ENCODE measurements at places on chromosomes 12 and 14.

GRCh38 chr12:49050507-49051372 lies 9.9 kb downstream of the KMT2D start:
- no peak for DNase-seq
- no peaks in the 10 kb centered on the region for H3K27me3 ChIP-seq
- H3K4me1 ChIP-seq: peaks cover 3% of the 10 kb centered on the region
- no peaks in the 10 kb centered on the region for H3K36me3 ChIP-seq
- no peak overlapping the region for H3K4me3 ChIP-seq

GRCh38 chr14:35965400-35965799 lies 139.3 kb downstream of the BRMS1L start:
- no peaks in the 10 kb centered on the region for H3K27me3 ChIP-seq
- no peaks in the 10 kb centered on the region for H3K36me3 ChIP-seq
- H3K4me3 ChIP-seq: no peak overlapping the region

- H3K36me3 ChIP-seq: no peaks in the 10 kb centered on the region
- no peak overlapping the region for H3K4me3 ChIP-seq
- H3K27ac ChIP-seq: no peak overlapping the region
- no peaks in the 10 kb centered on the region for H3K4me1 ChIP-seq
- no peaks in the 10 kb centered on the region for H3K27me3 ChIP-seq
Observed at GRCh38 chr12:121124402-121125109, 8.1 kb upstream of the P2RX7 start.

DNA sequence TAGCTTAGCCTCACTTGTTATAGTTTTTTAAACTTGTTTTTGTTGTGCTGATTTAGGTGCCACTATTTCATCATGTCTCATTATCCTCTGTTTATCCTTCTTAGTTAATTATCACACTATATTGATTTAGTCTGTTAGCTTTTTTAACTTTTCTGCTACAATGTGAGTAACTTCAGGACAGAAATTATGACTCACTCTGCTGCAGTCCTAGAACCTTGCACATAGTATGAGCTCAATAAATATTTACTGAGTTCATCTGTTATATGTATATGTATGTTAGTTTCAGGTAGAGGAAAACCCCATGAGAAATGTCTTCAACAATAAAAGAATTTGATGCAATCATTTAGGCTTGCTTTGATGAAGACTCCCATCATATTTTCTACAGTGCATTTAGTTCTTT lies 224.3 kb upstream of the NAV3 start:
- H3K4me3 ChIP-seq: no peak overlapping the region
- H3K27ac ChIP-seq: peak overlapping the region; percentile 33
- no peak for DNase-seq
- H3K36me3 ChIP-seq: no peaks in the 10 kb centered on the region

DNA sequence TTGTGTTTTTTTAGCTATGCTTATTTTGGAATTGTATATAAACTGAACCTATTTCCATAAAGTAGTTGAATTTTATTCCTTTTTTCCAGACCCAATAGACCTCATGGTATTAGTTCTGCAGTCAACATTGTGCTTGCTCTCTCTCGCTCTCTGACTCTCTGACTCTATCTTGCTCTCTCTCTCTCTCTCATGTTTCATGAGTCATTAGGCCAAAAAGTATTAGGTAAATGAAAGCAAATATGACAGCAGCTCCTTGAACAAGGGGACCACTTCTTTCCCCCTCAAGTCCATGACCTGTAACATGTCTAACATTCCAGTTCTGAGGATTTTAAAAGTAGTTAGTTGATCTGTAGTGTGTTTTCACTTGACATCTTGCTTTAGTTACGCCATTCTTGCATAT lies 14.0 kb upstream of the C12orf71 start:
- no peaks in the 10 kb centered on the region for H3K36me3 ChIP-seq
- no peak overlapping the region for H3K27ac ChIP-seq
- no peak overlapping the region for H3K4me3 ChIP-seq
- H3K4me1 ChIP-seq: no peaks in the 10 kb centered on the region
- no peaks in the 10 kb centered on the region for H3K27me3 ChIP-seq

DNA sequence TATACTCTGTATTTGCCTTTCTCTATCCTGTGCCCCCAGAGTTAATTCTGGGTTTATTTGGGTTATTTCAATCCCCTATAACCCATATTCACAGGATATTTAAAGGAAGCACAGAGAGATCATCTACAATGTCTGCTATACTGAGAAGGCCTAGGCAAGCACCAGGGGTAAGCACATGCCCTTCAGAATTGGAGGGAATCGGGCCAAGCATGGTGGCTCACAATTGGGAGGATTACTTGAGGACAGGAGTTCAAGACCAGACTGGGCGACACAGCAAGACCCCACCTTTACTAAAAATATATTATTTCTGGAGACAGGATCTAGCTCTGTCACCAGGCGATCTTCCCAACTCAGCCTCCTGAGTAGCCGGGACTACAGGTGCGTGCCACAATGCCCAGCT lies 11.3 kb downstream of the FOXN3 start:
- H3K36me3 ChIP-seq: no peaks in the 10 kb centered on the region
- H3K4me3 ChIP-seq: no peak overlapping the region
- no peak overlapping the region for H3K27ac ChIP-seq
- no peak for DNase-seq
